Iris pigment epithelial cell (primary cell): ENCODE measurements at places on chromosomes 16 and 17.

- peak; percentile 77 for DNase-seq
Measured at GRCh38 chr16:66502020-66502913, 47.7 kb downstream of the TK2 start.

DNA sequence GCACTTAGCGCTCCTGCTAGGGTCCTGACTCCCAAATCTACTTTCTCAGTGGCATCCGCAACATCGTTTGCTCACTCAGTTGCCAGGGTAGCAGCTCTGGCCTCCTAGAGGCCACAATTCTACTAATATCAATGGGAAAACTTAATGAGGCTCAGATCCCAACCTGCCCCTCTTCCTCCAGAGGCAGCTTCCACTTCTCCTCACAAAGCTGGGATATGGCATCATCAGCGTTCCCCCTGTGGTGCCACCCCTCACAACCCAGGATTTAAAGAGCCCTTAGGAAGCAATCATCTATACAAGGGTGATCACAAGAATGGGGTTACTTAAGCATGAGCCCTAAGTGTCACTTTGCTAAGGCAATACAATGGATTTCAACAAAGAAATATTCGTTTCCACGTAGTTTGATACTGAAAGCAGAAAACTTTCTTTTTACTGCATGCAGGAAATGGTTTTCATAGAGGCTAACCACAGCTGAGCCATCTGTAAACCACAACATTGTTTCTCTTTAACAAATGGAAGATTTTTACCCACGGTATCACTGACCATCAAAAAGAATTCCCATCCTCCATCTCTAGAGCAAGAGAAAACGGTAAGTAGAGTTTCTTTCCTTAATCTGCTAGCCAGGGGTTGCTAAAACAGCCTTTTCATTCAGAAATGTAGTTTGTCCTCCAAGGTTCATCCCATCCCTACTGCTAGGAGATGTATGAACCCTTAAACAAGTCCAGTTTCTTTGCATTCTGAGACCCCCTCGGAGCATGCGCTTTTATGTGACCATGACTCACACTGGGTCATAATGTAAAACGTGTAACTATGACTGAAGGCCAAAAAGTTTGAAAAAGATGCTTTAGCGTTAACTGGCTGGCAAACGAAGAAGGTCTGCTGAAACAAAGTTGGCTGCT, 68.3 kb upstream of the BCAR1 start:
- peak; percentile 96 for DNase-seq

DNA sequence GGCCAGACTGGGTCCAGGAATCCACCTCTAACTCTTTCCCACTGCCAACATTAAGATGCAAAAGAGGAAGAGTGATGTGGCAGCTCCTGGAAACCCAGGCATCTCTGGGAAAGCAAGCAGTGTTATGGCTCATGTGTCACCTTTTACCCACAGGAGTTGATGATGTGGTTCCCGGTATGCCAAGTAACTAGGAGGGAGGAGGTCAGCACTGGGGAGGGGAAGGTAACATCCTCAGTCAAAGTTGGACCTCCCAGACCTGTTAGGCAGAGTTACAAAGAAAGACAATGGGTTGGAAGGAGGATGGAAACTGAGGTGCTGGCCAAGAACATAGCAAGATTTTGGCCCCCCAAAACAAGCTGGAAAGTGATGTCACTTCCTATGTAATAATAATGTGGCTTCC, 11.4 kb downstream of the KRABD2 start:
- DNase-seq, result peak; percentile 41

DNA sequence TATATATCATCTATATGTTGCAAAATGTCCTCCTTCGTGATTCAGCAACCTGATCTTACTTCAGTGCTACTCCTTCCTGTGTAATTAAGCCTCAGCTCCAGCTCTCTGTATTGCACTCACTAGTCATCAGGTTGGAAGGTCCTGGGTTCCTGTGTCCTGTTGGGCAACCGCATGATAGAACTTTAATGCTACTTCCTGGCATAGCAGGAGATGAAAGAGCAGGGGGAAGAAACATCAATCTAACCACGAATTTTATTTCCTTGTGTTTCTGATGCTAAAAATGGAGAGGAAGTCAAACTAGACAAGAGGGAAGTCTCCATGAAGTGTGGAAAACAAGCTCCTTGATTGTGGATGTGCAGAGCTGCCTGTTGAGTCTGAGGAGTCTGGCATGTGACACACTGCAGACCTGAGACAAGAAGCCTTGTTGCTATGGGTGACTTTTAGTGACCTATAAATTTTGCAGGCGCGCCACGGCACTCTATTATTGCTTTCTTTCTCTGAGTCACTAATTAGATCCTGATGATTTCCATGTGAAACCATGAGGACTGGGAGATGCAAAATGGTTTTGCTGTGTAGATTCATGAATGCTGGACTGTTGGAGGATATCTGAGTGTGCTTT, 25.6 kb downstream of the IGSF6 start:
- peak; percentile 97 for DNase-seq
